ENCODE measurements at places on chromosomes 16 and 17.

GRCh38 chr16:31268891-31269290 lies 9.1 kb downstream of the ITGAM start:
- no peaks in the 10 kb centered on the region for H3K27me3 ChIP-seq
- H3K27ac ChIP-seq: no peak overlapping the region
- H3K36me3 ChIP-seq: peaks cover 4% of the 10 kb centered on the region
- peaks cover 24% of the 10 kb centered on the region for H3K4me1 ChIP-seq

- no peaks in the 10 kb centered on the region for H3K4me1 ChIP-seq
- H3K36me3 ChIP-seq: no peaks in the 10 kb centered on the region
- no peak for DNase-seq
Observed at GRCh38 chr17:63295288-63295687, 150.8 kb downstream of the CYB561 start.

DNA sequence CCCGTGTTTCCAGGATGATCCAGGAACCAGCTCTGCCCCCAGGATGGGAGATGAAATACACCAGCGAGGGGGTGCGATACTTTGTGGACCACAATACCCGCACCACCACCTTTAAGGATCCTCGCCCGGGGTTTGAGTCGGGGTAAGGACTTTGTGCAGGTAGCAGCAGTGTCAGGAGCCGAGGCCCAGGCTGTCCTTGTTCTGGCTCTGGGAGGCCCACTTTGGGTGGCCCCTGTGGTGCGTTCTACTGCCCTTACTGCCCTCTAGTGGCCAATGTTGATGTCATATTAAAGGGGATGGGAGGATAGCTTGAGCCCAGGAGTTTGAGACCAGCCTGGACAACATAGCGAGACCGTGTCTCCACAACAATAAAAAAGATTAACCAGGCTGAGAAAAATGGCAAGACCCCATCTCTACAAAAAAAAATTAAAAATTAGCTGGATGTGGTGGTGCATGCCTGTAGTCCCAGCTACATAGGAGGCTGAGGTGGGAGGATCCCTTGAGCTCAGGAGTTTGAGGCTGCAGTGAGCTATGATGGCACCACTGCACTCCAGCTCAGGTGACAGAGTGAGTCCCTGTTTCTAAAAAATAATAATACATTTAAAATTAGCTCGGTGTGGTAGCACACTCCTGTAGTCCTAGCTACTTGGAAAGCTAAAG lies 20.9 kb upstream of the CLEC18A start:
- no peak overlapping the region for H3K4me3 ChIP-seq
- H3K27me3 ChIP-seq: no peaks in the 10 kb centered on the region

DNA sequence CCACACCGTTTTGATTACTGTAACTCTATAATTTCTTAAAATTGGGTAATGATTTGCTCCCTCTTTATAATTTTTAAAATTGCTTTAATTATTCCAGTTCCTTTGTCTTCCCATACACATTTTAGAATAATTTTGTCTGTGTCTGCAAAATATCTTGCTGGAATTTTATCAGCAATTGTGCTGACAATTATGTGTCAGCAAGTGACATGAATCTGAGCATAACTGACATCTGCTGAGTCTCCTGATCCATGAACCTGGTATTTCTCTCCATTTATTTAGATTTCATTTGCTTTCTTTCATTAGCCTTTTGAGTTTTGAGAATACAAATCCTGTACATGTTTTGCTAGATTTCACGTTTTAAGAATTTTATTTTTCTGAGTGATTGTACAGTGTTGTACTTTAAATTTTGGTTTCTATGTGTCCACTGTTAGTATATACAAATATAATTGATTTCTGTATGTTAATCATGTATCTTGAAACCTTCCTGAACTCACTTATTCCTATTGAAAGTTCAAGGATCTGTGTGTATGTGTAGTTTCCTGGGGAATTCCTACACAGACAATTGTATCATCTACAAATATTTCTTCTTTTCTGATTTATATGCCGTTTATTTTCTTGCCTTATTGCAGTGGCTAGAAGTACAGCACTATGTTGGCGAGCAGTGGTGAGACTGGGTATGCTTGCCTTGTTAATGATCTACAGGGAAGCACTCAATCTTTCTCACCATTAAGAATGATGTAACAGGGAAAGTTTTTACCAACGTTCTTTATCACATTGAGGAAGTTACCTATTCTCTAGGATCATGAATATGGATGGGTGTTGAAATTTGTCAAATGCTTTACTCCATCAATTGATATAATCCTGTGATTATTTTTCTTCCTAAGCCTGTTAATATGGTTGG lies 45.2 kb downstream of the N4BP1 start:
- H3K27ac ChIP-seq: no peak overlapping the region
- no peak for DNase-seq
- H3K4me1 ChIP-seq: peaks cover 2% of the 10 kb centered on the region
- H3K27me3 ChIP-seq: no peaks in the 10 kb centered on the region
- no peaks in the 10 kb centered on the region for H3K36me3 ChIP-seq

Data from T-cell (primary cell).